Activated CD4-positive, alpha-beta T cell treated with anti-CD3 and anti-CD28 coated beads, Interleukin-2, amount 50 U/mL, for 24 hours (primary cell): ENCODE measurements at places on chromosomes 7 and 10.

DNA sequence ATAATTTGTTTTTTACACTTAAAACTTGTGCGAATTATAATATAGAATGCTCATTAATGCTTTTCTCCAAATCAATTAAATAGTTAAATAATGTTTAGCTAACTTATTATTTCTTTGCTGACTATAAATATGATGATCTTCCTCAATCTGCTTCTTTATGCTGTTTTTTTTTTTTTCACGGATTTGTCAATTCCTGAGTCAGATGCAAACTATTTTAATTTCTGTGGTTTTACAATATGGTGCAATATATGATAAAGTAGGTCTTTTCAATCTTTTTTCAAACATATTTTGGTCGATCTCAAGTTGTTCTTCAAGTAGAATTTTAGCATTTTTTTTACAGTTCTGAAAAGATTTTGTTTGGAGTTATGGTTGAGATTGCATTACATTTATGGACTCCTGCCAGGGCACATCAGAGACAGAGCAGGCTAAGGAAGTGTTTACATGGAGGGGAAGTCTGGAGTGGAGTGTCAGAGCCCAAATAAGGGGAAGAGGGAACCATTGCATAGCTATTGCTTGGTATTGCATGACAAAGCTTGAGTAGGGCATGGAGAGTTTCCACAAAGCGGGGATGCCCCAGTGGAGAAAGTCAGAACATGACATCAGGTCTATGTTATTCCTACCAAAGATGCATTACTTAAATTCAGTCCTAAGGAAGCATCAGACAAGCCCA is 204.4 kb downstream of the OTUD1 start:
- no peak for DNase-seq

GRCh38 chr10:7314170-7314569 is 96.7 kb downstream of the SFMBT2 start:
- DNase-seq: no peak

DNA sequence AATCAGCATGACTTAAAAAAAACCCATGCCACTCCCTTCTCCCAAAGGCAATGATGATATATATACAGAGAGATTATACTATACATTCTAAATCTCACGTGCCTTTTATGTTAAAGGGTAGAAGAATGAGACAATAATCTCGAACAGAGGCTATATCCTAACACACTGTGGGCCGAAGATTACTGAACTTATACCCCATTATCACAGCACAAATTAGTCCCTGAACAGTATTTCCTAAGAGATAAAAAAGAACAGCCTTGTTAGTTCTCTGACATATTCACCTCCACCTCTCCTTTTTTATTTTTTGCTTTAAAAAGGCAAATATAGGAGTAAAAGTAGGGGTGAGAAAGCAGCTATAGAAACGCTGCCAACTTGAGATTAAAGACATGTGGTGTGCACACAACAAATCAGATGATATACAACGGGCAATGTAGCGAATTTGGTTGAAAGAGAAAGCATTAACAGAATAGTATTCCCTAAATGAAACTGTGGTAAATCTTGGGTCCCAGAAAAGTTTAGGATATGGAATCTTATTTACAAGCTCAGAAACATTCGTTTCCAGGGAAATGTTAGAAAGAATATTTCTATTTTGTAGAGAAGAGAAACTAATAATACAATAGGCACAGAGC is 69.5 kb downstream of the JMJD1C start:
- DNase-seq: no peak

DNA sequence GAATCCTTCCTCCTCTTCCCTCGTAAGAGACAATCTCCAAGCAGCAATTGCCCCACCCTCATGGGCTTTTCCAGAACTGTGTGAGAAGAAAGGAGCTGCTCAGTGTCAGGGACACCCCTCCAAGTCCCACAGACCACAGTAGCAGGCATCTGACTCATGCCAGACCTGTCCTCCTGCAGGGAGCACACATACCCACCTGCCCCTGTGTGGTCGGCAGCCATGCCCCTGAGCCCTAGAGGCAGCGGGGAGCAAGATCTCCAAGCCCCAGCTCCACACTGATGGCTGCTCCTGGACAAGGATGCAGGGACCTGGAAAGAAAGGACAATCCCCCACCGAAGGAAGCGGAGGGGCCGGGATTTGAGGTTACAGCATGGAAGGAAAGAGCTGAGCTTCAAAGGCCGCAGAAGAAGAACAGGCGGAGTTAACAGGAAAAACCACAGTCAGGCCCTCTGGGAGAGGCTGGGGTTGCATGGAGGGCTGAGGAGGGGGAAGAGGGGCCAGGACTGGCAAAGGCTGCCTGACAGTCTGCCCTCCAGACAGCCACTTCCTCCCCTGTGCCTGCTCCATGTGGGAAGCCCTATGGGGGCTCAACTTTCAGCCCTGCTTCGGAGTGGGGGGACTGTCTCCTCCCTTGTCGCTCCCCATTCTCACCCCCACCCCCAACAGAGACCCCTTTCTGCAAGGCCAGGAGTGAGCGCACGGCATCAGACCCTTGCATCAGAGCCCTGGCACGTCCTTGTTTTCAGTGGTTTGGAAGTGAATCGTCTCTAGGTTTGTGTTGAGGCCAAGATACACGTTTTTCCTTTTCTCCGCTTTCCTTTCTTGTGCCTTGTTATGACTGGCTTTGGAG is 46.8 kb downstream of the ASB13 start:
- DNase-seq: no peak

DNA sequence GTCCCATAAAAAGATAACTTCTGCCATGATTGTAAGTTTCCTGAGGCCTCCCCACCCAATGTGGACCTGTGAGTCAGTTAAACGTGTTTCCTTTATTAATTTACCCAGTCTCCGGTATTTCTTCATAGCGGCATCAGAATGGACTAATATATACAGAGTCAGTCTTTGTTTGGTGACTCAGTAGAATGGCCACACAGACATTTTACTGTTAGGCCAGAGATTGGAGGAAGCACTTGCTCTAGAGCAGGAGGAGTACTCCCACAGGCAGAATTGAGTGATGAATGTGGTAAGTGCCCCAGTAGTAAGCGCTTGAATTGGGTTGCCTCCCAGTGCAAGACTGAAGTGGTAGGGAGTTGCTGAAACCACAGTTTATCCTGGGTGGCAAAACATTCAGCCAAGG is 149.5 kb upstream of the SMIM30 start:
- no peak for DNase-seq

- no peak for DNase-seq
These were observed at the start of gene MET for GRCh38 chr7:116671681-116672595. Gene MET, plus strand, starts transcription at chr7:116672196. Its CDS starts 26,889 bp downstream, at chr7:116699085.
